ENCODE measurements at places on chromosomes 7 and 10. TPM values are rescaled to one million over a fixed set of nuclear protein-coding genes. Genes with fewer than 3 reads are reported as not detected.

The MYOF gene
- total RNA-seq: 6.4 TPM

The PBLD gene
- 1.7 TPM for total RNA-seq

The SLC16A12 gene
- total RNA-seq: 0.24 TPM

The ZNF488 gene
- total RNA-seq: 0.24 TPM

The SPAM1 gene
- total RNA-seq: not detected

The PRKG1 gene
- 7.4 TPM for total RNA-seq

The VWA2 gene
- 7.0 TPM for total RNA-seq

The SLC39A12 gene
- 0.05 TPM for total RNA-seq

The GRID1 gene
- total RNA-seq: 0.33 TPM

GRCh38 chr7:111756687-111757178 lies 194.4 kb upstream of the IMMP2L start:
- peak; percentile 5 for DNase-seq

DNA sequence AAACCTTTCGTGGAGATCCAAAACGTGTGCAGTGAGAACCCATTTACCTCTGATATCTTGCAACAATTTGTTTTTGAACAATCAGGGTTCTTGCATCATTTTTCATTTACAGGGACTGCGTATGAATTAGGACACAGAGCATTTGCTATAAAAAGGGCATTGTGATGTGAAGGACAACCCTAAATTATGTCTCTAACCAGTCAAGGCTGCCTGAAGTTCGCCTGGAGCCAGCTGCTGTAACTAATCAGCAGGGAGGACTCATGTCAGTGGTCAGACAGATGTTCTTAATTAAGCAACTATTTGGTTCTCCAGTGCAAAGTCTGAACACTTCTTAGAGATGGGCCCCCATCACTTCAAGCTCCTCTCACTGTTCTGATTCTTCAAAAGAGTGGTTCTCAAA lies 674.8 kb downstream of the KCNMA1 start:
- no peak for DNase-seq

DNA sequence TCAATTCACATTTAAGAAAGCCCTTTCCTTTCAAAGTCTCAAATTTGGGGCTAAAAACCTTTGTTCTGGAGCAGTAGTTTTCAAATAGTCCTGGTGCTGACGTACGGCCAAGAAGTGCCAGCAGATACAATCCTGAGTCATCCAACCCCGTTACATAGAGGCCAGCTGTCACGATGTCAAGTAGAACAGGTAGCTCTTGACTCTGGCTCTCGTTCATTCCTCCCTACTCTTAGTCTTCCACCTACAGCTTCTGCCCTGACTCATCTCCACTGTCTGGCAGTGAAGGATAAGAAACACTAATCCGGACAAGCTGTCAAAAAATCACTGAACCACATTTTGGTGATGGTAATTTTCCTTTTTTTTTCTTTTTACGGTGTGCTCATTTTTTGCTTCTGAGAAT lies 132.4 kb upstream of the PTN start:
- no peak for DNase-seq

DNA sequence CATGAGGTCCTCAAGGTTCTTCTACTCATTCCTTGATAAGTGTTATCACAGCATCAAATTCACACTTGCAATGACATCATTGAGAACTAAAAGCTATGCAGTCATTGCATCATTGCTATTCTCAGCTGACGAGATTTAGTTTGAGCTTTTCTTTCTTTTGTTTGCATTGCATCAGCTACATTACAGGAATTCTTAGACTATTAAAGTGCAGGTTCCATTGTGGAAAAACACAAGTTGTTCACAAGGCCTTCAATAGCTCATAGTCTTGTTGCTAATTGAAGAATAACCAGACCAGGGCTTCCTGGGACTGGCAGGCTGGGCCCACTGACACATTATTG lies 139.3 kb downstream of the CXCL12 start:
- no peak for DNase-seq

- DNase-seq: no peak
Measured at GRCh38 chr7:2111568-2111967, 121.2 kb downstream of the MAD1L1 start.

GRCh38 chr7:36605261-36606051 lies 118.8 kb downstream of the AOAH start:
- no peak for DNase-seq

DNA sequence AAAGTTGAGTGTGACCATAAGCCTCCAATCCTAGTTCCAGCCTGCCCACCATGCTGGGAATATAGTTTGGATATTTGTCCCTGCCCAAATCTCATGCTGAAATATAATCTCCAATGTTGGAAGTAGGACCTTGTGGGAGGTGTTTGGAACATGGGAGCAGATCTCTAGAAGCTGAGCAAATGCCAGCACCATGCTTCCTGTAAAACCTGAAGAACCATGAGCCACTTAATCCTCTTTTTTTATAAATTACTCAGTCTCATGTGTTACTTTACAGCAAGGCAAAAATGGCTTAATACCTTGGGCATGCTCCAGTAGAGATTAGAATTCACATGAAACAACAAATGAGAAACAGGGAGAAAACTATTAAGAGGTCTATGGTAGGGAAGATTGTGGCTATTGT lies 27.2 kb downstream of the STEAP1 start:
- no peak for DNase-seq

DNA sequence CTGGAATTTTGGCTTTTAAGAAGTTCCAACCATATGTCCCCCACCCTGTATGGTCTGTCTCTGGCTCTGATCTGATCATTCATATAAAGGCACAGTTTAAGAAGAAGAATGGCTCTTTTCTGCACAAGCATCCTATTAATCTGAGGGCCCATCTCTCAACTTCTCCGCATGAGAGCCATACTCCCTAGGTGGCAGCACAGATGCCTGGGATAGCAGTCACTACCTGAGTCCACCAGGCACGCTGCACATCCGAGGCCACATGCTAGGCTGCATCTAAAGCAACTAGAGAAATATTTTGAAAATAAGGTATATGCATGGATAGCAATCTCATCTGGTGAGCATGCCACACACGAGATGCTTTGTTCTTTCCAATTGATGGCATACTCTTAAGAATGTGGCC lies 565.5 kb downstream of the PARD3 start:
- no peak for DNase-seq

GRCh38 chr7:68601826-68602225 lies 996.4 kb upstream of the AUTS2 start:
- no peak for DNase-seq

DNA sequence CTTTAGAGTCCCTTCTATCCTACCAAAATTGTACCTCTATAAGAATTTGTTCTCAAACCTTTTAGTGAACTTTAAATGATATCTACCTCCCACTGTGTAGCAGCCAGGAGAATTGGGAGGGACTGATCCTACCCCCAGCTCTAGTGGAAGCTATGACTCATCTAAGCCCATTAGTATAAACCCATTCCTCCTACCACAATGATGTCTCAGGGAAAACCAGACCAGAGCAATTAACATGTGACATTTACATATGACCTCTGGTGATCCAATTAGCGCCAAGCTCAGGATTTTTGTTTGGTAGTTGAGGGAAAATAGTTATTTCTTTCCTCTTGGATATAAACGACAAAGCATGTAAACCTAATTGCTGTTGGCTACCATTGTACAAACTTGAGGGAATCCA lies 33.1 kb upstream of the R3HCC1L start:
- no peak for DNase-seq

DNA sequence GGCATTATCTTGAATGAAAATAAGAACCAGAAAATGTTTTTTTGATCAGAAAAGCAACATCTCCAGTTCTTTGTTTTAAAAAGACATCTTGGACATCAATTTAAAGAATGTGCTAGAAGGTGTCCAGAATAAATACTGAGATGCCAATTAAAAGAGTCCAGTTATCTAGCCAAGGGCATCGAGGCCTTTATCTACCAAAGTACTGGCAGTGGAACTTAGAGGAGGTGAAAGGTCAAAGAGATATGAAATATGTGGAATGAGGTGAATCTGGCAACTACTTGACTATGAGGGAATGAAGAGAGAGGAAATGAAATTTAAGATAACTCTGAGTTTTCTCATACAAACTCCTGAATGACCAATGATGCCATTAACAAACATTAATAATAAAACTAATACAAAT lies 154.3 kb upstream of the GNAI1 start:
- no peak for DNase-seq

DNA sequence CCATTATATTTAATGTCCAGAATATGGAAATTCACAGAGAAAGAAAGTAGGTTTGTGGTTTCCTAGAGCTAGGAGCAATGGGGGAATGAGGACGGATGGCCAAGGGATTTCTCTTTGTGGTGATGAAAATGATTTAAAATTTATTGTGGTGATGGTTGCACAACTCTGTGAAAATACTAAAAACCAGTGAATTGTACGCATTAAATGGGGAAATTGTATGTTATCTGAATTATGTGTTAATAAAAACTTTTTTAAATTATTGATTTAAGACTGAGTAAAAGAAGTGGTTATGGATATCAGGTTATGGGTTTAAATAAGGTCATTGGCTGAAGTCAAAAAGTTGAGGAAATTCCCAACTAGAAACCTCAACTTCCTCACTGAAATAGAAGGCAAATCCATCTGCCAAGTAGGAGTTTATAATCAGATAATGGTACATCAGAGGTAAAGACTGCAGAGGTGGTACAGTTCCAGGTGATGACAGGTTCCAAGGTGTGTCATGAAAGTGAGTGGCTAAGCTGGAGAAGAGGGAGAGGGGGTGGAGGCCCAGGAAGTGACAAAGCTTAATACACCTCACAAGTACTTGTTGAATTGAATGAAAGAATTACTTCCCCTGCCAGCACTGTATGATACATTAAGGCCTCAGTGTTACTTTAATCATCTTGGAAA lies 68.9 kb upstream of the CCDC71L start:
- no peak for DNase-seq

- DNase-seq: no peak
Measured at GRCh38 chr10:4315551-4315950, 510.5 kb upstream of the AKR1E2 start.

DNA sequence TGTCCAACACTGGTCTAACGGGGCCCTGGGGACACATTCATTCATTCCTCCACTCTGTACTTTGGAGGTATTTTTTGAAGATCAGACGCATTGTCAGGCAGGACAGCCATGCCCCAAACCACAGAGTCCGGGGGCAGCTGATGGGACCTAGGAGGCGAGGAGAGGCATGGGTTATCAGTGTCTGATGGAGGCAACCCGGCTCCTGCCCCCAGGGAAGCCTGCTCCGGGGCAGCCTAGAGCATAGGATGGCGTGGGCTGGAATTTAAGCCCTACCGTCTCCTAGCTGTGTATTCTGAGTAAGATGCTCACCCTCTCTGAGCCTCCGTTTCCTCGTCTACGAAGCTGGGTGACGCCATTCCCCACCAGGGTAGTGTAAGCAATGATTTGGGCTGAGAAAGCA lies 55.4 kb upstream of the ELN start:
- no peak for DNase-seq

DNA sequence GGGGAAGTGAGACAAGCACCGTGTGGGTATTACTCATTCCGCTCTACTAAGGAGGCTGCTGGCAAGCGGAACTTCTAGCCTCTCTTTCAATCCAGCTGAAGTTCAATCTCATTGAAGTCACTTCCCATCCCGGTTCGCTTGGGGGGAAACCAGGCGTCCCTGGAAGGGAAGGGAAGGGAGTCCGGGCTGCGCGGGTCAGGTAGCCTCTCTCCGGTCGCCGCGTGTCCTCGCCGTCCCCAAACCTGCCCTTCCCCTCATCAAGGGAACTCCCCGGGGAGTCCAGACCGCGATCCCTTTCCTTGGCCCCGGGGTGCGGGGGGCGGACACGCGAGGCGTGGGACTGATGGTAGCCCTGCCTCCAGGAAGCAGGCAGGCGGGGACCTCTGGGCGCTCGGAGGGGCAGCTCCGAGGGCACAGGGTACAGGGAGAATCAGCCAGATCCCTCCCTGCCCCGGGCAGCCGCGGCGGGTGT lies 598 bp upstream of the ZEB1 start:
- DNase-seq: peak; percentile 73

DNA sequence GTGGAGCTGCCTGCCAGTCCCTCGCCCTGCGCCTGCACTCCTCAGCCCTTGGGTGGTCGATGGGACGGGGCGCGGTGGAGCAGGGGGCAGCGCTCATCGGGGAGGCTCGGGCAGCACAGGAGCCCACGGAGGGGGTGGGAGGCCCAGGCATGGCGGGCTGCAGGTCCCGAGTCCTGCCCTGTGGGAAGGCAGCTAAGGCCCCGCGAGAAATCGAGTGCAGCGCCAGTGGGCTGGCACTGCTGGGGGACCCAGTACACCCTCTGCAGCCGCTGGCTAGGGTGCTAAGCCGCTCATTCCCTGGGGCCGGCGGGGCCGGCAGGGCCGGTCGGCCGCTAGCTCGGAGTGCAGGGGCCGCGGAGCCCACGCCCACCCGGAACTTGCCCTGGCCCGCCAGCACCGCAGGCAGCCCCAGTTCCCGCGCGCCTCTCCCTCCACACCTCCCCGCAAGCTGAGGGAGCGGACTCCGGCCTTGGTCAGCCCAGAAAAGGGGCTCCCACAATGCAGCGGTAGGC lies 565.9 kb upstream of the NRG3 start:
- no peak for DNase-seq

DNA sequence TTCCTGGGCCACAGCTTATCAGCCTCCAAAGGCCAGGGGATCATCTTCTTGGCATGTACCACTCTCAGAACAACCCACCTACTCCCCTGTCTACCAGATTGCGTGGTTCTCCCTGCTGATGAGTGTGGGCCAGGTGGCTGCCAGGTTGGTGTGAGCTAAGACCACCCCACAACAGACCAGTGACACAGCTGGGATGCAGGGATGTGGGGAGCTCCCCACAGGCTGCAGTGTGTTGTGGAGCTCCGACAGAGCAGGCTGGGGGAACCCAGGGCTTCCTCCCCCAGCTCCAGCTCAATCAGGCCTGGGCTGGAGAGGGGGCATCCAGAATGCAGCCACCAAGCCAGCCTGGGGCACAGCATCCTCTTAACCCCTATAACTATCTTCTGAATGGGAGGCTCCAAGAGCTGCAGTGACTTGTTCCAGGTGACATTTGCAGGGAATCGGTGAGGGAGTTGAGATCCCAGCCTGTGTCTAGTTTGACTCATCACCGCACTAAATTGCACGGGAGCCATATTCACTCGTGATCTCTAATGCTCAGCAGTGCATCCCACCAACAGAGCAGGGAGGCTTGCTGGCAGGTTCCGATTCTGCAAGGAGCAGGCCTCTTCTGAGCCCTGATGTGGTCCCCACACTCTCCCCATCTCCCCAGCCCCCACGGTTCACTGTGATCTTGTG lies 596 bp upstream of the GDF2 start:
- no peak for DNase-seq

GRCh38 chr10:21495002-21495751 lies 30.3 kb downstream of the SKIDA1 start:
- no peak for DNase-seq

GRCh38 chr10:42801135-42801534 lies 18.5 kb downstream of the BMS1 start:
- no peak for DNase-seq

GRCh38 chr7:64997927-64998391 lies 7.1 kb upstream of the ZNF117 start:
- no peak for DNase-seq
